ENCODE measurements at places on chromosomes 1 and 21.

DNA sequence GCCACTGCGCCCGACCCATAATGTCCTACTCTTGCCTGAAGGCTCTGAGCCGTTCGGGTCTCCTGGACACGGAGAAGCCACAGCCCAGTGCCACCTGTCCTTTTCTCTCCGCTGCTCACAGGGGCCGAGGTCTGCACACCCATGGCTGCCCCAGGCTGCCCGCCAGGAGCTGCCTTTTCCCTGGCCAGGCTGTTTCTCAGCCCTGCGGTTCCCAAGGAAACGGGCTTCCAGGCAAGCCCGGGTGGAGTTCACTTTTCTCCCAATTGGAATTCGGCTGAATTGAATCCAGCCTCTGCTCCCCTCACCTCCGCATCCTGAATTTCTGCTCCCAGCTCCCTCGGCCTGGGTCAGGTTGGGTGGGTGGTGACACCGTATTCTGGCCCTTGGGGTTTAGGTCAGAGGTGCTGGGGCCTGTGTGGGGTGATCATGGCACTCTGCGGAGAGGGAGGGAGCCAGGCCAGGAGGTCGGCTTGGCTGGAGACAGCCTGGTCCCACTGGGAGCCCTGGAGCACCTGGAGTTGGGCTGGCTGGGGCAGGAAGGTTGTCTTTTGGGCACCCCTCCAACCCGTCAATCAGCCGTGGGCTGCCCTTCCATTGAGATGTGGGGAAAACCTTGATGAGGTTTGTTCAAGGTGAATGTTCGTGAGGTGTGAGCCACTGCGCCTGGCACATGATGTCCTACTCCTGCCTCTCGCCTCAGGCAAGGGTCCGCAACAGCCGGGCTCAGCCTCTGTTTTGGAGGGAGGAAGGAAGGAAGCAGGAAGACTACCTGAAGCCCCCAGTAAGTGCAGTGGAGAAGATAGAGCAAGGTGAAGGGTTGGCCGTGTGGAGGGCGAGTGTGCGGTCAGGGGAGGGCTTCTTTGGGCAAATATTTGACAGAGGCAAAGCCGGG, 25.1 kb downstream of the RRP1 start:
- DNase-seq: no peak

DNA sequence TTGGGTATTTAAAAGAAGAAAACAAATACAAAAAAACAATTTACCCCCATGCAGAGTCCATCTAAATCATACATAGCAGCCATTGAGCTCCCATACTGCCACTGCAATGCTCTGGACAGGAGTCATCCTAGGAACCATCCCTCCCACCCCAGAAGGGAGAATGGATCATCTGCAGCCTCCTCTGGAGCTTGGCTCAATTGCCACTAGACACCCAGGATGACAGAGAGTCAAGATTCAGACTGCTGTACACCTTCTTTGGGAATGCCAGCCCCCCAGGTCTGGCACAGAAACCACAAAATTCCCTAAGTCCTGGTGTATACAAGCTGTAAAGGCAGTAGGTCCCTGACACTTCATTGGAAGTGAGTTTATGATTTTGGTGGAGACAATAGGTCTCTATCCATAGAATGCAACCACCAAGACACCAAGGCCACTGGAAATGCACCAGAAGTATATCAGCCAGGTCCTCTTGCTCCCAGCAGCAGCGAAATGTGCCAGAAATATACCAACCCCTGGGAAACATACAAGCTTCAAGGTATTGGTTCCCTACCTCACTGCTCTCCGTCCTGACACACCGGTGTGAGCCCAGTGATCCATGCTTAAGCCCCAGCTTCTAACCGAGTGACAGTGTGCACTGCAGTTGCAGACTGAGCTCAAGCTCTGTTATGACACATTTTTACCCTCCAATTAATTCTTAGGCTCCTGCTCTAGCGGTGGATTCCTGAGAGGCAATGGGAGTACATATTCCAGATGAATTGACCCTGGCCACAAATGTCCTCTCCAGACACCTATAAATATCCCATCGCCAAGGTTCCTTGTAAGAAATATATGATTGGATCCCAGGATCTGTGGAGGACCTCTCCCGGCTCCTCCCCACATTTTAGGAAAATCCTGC, 4.4 kb downstream of the TAL1 start:
- DNase-seq: no peak

DNA sequence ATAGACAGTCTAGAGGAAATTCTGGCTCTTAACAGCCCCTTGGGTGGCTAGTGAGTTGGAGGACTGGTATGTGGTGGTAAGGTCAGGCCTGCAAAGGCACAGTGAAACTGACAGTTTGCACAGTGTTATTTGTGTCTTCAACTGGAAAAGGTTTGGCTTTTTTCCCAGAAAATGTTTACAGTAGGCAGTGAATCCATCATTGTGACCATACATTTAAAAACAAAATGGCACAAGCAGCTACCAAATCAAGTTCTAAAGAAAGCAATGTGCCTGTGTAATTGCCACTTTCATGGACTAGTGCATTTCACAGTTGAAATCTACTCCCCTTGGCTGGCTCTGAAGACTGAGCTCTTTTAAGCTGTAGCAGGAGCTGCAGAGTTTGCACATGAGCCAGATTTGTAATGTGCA, 24.8 kb downstream of the ATPAF1 start:
- no peak for DNase-seq

GRCh38 chr1:51989582-51990477, 670 bp downstream of the RAB3B start:
- no peak for DNase-seq

DNA sequence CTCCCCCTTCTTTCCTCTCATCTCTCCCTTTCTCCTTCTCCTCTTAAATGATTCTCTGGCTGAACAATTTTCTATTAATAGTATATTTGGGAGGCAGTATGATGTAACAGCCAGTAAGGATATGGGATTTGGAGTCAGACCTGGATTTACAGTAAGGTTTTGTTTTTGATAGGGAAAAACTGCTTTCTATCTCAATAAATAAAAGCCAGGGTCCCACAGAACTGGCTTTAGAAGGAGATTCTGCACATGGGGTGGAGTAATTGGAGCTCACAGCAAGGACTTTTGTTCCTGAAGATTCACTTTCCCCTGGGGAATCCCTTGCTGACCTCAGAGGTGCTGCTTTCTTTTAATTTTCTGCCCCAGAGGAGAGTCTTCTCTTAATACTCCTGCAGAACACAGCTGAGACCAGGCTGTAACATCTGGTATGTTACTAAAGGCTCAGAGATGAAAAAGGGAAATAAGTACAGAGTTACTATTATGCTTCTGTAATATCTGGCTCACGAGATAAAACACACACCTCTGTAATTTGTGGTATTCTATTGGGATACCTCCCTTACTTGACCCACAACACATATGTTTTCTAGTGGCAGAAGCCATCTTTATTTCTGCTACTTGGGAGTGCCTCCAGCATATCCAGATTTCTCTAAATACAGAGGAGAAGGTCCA, 13.4 kb downstream of the EPB41 start:
- no peak for DNase-seq

GRCh38 chr1:3360646-3361257, 93.7 kb upstream of the ARHGEF16 start:
- DNase-seq: no peak
